ENCODE measurements at places on chromosomes 5 and 9. TPM values are rescaled to one million over a fixed set of nuclear protein-coding genes. Genes with fewer than 3 reads are reported as not detected.

The IFNA21 gene
- not detected for total RNA-seq

The PCDHGA1 gene
- total RNA-seq = 0.78 TPM

The TTC39B gene
- total RNA-seq = 6.0 TPM

DNA sequence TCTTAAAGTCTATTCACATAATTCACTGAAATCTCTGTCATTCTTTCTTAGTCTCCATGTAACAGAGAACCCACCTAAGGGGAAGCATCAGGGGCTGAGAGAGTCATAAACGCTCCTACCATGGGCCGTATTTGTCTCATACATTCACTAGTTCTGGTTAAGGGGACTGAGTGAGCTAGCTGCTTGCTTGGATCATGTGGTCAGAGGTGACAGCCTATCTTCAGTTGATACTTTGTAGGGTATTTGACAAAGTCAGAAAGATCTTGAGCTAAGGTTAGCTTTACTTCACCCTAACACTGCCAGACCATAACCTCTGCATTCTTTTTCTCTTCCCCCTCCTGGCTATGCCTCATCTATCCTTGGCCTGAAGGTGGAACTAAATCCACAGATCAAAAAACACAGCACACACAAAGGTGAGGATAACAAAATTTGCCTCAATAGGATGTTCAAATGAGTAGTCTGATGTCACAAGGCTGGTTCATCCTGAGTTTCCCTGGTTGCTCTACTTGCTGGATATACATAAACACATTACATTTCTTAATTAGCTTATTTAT, 66.5 kb downstream of the MARCHF3 start:
- no peak for DNase-seq

DNA sequence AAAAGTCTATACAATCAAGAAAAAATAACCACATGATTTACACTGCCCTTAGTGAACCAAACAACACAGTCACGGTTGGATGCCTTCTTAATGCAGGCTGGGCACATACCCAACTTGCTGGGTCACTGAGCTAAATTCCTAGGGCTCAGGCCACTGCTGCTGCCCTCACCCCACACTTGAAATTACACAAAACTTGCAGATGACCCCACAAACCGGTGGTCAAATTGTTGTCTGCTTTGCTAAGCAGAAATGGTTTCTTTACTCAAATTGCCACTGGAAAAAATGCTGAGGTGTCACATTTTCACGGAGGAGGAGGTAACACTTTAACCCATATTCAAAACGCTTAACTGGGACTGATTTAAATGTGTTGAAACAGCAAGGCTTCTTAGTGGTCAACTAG, 62.4 kb downstream of the HMHB1 start:
- DNase-seq = no peak

The PCDHB13 gene
- total RNA-seq = 6.5 TPM

The ODF2 gene
- total RNA-seq = 14.3 TPM

- no peak for DNase-seq
These were observed 5.1 kb upstream of the HK3 start for GRCh38 chr5:176904276-176904675.

GRCh38 chr9:93541005-93541404, 35.4 kb upstream of the PHF2 start:
- no peak for DNase-seq

GRCh38 chr5:133245191-133246052, 193.6 kb downstream of the HSPA4 start:
- DNase-seq = no peak

DNA sequence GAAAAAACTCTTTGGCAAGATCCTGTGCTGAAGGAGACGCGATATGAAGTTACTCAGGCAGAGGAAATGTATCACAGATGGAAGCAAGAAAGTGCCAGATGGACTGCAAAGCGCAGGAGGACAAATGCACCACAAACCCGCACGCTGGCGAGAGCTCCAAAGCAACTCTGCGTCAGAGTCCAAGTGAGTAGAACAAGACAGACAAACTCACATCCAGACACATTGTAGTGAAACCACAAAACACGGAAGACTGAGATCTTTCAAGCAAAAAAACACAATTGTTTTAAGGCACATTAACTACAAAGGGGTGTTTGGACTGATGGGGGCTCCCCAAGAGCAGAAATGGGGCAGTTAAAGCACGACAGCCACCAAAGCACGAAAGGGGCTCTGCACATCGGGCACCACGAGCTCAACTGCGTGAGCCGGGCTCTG, 39.2 kb upstream of the NKD2 start:
- no peak for DNase-seq

DNA sequence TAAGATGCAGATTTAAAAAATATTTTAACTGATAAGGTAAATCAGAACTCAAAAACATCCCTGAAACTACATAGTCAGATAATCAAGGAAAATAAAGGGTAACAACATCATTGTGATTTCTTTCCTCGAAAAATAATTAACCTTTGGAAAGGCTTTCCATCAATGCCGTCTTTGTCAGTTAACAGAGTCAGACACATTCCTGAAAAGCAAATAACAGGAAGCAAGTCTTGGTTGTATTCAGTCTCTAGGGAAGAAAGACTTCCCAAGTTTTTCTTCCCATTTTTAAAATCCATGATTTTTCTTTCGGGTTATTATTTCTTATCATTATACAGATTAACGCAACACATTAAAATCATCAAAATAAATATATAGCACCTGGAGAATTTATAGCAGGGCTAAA, 256.4 kb upstream of the CDH6 start:
- no peak for DNase-seq

The LCN10 gene
- 4.6 TPM for total RNA-seq

DNA sequence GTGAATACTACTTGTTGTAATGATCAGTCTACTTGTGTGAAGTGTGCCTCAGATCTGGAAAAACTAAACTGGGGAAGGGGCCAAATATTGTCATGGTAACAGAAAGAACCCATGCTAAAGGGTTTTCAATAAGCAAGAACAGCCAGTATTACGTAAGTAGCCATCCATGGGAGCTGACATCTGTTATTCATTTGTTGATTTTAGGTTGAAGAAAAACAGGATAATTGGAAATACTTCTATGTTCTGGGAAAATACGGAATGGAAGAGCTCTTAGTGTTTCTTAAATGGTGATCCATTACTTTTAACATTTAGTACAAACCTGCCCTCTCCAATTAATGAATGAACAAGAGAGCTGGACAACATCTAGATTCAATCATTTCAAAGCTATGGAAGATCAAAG, 485.8 kb downstream of the NTRK2 start:
- DNase-seq = no peak

The NR2F1-AS1 gene
- total RNA-seq = 5.3 TPM

The MEF2C gene
- total RNA-seq = 23.7 TPM

- no peak for DNase-seq
These were observed 417.3 kb downstream of the RAB3C start for GRCh38 chr5:59000211-59000610.

DNA sequence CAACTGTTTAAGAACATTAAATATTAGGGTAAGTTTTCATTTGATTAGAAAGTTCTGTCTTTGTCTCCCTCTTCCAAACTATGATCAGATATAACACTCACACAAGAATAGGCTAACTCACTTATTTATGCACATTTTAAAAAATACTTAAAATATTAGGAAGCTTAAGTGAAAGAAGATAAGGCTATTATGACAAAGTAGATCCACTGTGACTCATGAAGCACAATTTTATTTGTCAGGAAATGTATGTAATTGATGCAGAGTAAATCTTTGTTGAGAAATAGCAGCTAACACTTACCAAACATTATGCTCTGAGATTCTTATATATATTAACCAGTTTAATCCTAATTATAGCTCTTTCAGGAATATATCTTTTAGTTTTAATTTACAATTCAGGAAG, 560.6 kb downstream of the CSNK1G3 start:
- DNase-seq = no peak

DNA sequence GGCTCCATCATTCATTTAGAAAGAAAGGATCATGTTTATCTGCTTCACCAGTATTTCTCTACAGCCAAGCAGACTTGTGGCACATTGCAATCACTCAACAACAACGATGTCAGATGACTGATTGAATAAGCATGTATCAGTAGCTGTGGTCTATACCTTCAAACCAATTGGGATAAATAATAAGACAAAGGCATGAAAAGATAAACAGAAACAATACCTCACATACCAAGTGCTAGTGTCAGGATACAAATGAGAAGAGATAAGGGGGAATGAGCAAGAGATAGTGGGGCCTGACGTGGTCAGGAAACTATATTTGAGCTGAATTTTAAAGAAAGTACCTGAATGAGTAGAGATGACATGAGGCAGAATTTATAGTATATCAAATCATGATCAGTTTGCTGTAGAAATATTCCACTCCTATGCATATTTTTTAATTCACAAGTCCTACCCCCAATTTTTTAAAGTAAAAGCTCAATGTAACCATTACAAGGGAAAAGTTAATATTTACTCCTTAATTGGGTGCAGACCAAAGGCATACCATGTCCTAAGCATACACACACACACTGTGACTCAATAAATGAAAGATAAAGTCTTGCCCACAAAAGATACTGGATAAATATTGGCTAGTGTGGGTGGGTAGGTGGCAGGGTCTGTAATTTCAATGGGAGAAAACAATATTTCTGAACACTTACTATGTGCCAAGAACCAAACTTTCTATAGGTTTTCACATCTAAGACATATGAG, 284.5 kb downstream of the SPOCK1 start:
- no peak for DNase-seq

- DNase-seq = no peak
These were observed 38.8 kb downstream of the PROP1 start for GRCh38 chr5:177957241-177957640.

DNA sequence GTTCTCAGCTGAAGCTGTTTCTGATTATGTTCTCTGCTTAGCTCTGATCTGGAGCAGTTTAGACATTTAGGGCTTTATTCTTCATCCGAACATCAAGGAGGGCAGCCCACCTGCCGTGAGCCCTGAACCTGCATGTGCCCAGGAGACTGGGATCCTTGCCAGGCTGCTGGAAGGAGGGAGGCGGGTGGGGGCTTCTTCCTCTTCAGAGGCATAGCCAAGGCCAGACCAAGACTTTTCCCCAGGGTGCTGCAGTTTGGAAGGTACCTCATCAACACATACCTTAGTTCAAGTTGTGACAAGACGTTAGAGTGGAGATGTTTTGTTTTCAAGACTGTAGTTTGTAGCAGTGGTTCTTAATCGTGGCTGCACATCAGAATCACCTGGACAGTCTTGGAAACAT, 64.9 kb downstream of the RALGPS1 start:
- DNase-seq = no peak

DNA sequence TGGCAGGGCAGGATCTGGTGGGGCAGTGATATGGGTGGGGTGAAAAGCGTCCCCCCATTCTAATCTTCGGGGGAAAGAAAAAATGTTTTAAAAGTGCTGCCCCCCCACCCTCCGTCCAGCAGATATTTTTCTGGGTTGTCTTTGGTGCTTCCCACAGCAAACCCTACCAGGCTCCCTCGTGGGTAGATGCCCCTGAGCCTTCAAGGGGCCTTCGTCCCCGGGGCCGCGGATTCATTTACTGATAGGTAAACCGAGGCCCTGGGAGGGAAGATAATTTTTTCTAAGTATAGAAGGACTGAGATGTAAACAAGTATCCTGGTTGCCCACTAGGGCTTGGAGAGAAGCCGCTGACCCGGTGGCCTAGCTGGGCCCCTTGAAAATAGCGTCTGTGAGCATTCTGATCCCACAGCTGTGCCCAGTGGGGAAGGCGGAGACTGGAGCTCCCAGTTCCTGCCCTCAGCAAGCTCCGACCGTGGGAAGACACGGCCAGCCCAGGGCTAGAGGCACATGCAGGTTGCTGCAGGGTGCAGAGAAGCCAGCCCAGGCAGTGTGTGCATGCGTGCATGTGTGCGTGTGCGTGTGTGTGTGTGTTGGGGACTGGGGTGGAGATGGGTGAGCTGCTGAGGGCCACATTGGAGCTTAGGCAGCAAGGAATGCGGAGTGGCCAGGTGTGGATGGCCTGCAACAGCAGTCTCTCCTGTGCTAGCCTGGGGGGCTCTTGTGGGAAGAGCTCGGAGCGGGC, 6.0 kb upstream of the RXRA start:
- DNase-seq = peak; percentile 4

The CCNI2 gene
- 0.99 TPM for total RNA-seq

GRCh38 chr5:139134906-139135305, 63.3 kb downstream of the SIL1 start:
- no peak for DNase-seq

The GABBR2 gene
- total RNA-seq = not detected

DNA sequence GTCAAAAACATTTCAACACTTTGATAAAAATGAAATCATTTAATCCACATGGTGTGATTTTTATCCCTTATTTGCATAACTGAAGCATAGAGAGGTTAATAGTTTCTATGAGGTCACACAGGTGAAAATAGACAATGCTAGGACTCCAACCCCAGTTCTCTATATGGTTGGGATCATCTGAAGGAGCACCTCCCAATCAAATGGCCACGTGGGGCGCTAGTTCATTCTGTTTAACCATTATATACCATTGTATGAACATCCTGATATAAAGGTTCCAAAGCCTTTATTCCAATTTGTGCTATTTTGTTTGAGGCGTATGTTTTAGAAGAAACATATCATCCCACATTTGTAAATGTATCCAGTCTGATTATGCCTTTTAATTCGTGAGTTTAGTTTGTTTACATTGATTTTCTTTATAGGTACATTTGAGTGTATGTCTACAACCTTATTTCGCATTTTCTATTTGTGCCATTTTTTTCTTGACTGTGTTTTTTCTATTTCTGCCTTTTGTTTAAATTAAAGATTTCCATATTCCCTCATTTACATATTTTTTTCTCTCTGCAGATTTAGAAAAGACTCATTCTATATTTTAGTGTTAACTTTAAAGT, 1092.0 kb downstream of the MAT2B start:
- no peak for DNase-seq

- DNase-seq = no peak
These were observed 51.9 kb downstream of the GALNT10 start for GRCh38 chr5:154242442-154242841.

DNA sequence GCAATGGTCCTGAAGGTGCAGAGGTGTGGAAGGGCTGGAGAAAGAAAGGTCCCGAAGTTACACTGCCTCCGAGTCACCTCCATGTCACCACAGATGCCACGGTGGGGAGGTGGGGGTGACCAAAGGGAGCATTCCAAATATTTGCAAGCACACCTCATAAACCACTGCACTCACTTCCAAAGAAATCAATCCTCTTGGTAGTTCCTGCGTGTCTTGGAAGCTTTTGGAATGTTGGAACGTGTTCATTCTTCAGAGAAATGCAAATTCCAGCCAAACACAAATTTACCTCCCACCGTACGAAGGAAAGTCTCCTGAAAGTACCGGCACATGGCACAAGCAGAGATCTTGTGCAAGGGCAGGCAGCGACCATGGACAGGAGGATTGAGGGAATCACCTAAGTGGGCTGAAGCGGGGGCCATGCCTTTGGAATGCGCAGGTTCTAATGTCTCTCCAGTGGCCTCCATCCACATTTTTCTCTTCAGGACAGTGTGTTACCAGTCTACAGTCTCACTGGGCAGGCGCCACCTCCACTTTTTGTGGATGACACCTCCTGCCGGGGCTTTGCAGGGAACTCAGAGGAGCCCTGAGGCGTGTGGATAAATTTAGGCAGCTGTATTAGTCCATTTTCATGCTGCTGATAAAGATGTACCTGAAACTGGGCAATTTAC, 54.0 kb downstream of the NSUN2 start:
- no peak for DNase-seq

The SOHLH1 gene
- not detected for total RNA-seq

The OR2V2 gene
- total RNA-seq = not detected
